ENCODE measurements at places on chromosomes 5 and 9.

GRCh38 chr5:103260951-103261350 lies 2.4 kb downstream of the MACIR start:
- DNase-seq: no peak

DNA sequence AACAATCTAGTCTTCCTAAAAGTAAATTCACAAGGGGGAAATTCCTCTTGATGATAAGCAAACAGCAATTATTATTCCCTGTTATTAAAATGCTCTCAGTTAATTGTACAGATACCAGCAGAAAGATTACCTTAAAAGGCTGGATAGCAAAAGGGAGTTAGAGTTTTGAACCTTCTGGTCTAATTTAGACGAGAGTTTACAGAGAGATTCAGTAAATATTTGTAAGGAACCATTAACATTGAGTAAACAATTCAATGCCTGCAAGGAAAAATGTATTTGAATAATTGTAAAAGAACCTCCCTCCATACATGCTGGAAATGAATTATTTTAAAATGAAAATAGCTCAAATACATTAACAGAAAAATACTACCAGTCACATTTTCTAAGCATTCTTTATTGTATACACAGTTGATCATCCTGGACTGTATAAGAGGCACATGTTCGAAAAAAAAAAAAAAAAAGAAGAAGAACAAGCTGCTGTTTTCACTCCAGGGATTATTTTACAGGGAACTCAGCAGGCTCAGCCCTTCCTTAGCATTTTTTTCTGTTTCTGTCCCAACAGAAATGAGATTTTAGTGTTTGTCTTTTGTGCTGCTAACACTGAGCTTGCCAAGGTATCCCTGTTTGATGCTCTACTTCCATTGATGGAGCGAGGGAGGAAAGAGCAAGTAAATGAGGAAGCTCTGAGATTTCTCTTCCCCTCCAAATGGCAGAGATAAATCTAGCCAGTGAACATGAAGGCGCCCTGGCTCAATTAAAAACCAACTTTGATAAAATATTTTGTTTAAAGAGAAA lies 141.1 kb downstream of the ENC1 start:
- DNase-seq: no peak

- DNase-seq: no peak
Observed at GRCh38 chr5:1934801-1935429, 52.2 kb upstream of the IRX4 start.

DNA sequence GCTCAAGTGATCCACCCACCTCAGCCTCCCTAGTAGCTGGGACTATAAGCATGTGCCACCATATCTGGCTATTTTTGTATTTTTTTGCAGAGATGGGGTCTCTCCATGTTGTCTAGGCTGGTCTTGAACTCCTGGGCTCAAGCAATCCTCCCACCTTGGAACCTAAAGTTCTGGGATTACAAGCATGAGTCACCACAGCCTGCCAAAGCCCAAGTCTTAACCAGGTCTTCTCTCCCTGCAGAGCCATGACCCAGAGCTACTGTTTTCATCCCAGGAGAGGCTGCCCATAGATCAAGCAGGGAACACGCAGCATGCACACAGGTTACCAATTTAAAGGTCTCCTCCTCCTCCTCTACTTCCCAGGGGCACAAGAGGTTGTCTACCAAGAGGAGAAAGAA lies 29.7 kb downstream of the PCDHGC5 start:
- DNase-seq: no peak

DNA sequence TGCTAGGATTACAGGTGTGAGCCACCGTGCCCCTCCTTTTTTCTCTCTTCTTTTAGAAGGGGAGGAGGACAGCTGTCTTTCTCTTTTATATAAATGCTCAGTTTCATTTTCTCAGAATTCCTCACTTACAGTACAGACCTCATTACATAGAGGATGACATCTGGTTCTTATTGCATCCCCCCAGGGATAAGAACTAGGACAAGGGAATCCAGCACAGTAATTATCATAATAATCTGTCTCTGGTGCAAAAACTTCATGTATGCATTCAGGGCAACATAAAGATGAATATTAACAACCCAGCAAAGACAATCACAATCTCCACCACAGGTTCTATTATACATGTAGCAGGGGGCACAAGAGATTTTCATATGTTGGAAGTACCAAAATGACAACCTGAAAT lies 5.1 kb downstream of the SPZ1 start:
- no peak for DNase-seq

DNA sequence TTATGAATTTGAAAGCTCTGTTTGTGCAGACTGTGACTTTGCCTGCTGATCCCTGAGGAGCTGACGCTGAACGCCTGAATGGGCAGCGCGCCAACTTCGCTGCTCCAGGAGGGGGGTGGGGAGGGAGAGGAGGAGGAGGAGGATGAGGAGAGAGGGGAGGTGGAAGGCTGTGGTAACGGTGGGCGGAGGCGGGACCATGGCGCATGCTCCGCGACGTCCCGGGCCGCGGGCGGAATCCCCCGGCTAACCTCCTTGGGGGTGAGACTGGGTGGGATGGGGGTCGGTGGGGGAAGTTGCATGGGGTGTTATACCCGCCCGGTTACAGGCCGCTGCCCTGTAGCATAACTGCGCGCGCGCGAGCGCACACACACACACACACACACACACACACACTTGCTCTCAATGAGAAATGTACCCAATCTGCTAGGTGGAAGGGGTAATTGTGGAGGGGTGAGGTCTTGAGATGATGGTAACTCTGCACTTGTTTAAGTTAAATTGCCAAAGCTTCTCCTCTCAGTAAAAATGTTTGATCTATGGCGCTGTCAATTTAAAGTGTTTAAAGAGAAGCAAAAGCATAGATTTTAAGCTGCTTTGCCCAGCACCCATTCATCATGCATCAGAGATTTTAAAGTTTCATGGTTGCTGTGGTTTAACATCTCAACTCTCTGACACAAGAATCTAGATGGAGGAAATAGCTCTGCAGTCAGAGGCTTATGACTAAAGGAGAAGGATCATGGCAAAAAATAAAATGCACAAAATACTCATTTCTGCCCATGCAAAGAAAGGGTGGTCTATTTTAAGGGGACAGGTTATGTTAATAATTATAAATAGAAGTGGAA lies 76.6 kb upstream of the TBCA start:
- no peak for DNase-seq

- no peak for DNase-seq
Observed at GRCh38 chr5:141529873-141530272, 41.0 kb downstream of the PCDHGC5 start.

DNA sequence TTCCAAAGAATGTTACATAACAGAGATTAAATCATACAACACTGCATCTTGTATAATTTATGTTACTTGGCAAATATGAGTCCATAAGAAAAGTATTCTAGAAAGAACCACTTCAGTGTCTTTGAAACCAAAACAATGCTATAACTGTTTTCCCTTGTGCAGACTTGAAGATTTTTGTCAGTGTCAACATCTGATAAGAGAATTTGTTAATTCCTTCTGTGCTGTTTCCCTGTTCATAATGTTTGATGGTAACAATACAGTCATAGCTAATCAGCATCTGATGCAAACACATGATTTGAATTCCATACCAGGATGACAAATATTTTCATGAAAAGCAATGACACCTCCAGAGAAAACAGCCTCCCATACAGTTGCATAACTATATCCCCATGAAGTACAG lies 306.8 kb downstream of the SEMA5A start:
- DNase-seq: no peak

DNA sequence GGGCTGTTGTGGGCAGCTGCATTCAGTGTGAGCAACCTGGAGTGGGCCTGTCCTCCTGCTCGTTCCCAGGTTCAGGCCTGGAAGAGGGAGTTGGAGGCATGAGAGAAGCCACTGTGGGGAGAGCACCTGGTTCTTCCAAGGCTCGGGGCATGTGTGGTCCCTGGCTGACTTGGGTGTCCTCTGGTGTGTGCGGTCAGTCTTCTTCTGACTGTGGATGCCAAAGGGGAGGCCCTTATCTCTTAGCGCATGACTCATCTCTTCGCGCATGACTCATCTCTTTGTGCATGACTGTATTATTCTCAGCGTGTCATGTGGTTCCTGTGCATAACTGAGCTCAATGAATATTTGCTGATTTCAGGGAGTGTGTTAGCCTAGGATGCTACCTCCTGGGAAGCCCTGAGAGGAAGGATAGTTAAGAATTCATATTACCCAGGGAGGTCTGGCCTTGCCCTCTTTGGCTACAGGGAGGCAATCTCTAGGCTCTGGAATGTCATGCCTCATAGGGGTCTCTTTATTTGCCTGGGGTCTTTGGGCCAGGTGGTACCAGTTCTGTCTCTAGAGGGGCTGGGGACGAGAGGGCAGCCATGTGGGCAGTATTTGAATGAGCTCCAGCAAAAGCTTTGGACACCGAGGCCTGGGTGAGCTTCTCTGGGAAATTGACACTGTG lies 188.7 kb downstream of the HSPA4 start:
- DNase-seq: no peak

- no peak for DNase-seq
Observed at GRCh38 chr5:139825690-139826089, 30.1 kb downstream of the PSD2 start.

DNA sequence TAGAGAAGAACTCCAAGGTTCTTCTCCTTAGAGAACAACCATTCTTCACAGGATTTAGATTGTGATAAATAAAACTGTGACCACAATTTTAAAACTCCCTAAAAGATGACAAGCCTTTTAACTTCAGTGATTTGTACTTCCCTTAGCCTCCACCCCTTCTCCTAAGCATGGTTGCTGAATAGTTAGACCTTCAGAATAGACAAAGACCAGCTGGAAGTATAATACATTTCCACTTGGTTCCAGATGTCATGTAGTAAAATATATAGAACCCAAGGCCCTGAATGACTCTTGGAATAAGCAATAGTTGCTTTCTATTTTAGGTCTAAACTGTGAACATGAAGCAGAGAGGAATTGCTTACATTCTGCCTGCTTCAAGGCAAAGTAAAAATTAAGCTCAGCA lies 208.7 kb downstream of the ARRDC3 start:
- no peak for DNase-seq

DNA sequence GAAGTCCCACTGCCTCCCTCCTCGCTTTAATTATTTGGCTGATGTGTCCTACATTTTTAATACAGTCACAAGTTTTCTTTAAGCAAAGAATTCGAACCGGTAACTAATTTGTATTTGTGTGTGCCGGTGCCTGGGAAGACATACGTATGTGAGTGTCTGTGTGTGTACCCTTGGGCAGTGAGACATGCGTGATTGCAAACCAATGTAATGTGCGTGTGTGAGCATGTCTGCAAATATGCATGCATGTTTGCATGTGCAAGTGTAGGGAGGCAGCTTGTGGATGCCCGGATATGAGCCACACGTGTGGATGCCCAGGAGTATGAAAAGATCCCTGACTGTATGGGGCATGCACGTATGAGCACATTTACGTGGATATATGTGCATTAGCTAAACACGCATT lies 44.4 kb upstream of the NEK6 start:
- no peak for DNase-seq

- DNase-seq: no peak
Observed at GRCh38 chr5:66932457-66932856, 264.1 kb downstream of the CD180 start.

Measured in T-helper 1 cell (primary cell).